ENCODE measurements at places on chromosomes 5 and 9.

- no peak for DNase-seq
Measured at GRCh38 chr5:122390694-122391093, 78.7 kb downstream of the SNCAIP start.

DNA sequence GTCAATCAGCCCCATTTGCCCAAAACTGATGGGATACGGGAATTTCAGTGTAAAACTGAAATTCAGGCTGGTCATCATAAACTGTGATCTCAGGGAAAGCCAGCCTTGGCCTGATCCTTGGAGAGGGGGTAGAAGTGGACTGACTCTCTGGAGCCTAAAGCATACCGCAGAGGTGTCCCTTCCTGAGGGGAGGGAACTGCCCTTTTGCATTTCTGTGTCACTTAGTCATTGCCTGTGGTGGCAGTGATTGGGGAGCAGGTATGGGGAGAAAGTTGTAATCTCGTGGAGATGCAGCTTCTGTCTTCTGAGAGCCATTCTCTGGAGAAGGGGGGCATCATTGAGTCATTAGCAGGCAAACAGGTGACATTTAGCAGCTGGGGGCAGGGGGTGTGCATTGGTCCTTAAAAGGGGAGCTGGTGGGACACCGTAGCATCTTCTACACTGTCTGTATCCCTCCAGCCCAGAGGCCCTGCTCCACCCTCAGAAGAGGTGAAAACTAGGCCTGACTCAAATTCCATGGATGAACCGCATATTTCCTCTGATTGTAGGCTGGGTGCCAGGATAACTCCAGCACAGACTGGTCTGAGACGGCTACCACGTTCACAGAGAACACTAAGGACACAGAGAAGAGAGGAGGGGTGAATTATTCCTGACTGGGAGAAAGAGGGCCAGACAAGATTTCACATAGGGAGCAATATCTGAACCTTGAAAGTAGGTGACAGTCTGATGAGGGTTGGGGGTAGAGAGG is 143.3 kb downstream of the SEC61B start:
- DNase-seq: no peak

GRCh38 chr5:96347502-96348292 is 85.4 kb downstream of the PCSK1 start:
- DNase-seq: no peak

- no peak for DNase-seq
Measured at GRCh38 chr5:111058064-111058463, 13.4 kb upstream of the TSLP start.

GRCh38 chr5:132027027-132027426 is 15.6 kb upstream of the ACSL6 start:
- DNase-seq: no peak

DNA sequence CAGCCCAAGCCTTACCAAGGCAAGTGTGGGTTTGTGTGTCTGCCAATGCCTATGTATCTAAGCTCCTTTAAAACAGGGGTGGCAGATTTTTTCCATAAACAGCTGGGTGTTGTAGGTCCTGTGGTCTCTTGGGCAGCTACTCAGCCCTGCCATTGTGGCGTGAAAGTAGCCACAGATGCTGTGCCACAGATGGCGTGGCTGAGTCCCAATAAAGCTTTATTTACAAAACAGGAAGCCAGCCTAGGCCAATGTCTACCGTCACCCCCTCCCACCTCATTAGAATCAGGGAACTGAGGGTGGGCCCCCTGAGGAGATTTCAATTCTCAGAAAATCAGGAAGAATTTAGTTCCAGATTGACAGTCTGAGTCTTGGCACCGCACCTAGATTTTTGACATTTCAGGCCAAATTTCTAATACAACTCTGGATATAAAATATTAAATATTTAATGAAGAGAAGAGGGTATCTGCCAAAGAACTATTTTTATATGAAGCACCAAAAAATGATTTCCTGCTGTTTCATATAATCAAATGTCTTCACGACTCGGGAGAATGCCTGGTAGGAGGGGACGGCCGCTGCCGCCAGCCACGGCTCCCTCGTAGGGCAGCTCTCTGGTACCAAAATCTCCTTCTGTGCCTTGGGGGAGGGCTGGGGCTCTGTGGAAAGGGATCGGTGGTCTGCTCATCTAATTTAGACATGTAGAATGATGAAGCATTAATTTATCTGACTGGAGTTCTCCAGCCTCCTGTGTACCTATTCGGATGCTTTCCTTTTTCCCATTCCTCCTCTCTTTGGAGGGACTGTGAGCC is 420.9 kb downstream of the IRX2 start:
- DNase-seq: no peak

GRCh38 chr5:88021141-88021540 is 247.5 kb downstream of the TMEM161B start:
- DNase-seq: no peak

DNA sequence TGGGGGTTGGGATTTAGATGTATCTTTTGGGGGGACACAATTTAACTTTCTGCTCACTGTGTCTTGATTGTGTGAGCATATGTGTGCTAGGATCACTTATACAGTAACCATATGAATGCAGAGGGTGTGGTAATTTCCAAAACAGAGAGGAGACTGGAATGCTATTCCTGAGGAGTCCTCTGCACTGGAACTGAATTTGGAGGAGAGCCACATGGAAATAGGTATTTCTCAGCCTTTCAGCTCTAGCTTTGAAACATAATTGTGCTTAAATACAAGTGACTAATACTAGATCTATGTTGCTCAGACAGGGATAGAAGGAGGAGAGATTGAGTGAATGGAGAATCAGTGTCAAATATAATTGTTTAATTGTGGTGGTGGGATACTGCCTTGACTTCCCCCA is 45.5 kb downstream of the FOCAD start:
- no peak for DNase-seq

DNA sequence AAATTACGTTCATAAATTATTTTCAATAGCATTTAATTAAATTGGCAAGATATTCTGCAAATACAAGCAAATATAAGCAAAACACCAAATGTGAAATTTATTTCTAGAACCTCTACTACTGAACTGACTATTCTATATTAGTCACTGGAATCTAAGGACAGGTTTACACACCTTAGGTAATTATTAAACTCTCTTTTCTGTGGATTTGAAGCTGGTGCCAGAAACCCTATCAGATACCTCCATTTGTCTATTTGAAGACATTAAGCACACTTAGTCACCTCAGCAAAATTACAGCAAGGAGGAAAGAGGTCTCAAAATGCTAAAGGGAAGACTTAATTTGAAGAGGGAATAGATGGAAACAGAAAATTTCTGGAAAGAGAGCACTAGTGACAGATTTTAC is 83.4 kb downstream of the CPLANE1 start:
- DNase-seq: no peak

GRCh38 chr5:84088996-84089395 is 295.7 kb downstream of the EDIL3 start:
- DNase-seq: no peak

- no peak for DNase-seq
Measured at GRCh38 chr9:20244271-20244670, 378.0 kb downstream of the MLLT3 start.

GRCh38 chr9:132609829-132610228 is 27.4 kb downstream of the BARHL1 start:
- DNase-seq: no peak

DNA sequence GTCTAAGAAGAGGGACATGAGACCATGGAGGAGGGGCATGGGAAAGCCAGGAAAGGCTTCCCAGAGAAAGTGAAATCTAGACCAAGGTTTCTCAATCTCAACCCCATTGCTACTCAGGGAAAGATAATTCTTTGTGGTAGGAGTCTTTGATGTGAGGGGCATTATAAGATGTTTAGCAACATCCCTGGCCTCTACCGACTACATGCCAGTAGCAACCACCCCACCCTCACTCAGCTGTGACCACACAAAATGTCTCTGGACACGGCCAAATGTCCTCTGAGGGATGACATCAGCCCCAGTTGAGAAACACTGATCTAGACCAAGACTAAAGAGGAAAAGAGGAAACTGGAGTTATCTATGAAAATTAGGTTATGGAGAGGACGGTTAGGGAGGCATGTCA is 298.5 kb upstream of the KIF2A start:
- no peak for DNase-seq

DNA sequence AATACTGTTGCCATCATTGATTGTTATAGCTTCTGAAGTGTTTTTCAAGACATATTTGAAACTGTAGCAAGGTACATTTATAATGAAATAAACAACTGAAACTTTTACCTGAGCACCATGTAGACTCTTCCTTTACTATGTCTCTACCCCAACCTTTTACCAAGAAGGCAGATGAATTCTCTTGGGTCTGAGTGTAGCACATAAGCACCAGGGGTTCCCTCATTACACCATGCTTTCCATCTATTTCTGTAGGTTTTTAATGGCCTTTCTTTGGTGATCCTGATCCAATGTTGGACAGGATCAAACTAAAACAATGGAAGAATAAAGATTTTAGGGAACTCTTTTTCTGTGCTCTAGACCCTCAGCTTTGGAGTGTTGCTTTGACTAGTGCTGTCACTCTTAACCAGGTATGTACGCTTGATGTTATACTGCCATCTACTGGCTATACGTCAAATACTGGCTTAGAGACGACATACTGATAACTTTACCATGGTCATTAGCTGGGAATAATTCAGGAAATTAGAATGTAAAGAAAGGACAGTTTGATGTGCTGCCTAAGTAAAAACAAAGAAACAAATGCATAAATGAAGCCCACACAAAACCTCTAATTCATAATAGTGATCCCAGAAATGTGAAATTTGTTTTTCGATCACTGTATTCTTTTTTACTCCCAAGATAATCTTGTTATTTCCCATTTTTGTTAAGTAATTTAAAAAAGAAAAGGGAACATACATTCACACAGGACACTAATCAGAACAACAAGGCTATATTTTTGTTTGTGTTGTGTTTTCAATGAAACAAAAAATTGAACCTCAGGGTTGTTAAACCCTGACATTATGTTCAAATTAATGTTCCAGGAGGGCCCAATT is 30.7 kb downstream of the IFNW1 start:
- DNase-seq: peak; percentile 55

DNA sequence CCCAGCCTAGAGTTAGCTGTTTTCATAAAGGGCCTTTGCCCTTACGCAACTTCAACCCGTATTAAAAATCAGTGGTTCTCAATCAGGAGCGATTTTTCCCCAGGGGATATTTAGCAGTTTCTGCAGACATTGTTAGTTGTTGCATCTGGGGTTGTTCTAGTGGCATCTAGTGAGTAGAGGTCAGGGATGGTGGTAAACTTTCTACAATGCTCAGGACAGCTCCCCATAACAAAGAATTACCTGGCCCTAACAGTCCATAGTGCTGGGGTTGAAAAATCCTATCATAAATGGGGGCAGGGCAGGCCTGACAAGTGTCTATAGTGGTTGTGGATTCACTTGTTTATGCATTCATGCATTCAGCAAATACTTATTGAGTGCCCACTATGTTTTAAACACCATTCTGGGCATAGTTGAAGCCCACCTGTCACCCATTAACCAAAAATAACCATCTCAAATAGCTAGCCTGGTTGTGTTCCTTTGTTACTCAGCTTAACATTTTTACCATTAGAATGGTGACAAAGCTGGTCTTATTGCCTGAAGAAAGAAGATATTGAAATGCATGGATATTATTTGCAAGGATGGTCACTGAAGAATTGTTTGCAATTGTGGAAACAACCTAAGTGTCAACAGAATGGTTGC is 15.9 kb upstream of the FGF1 start:
- DNase-seq: no peak

GRCh38 chr5:36696059-36696673 is 89.8 kb downstream of the SLC1A3 start:
- DNase-seq: peak; percentile 30

DNA sequence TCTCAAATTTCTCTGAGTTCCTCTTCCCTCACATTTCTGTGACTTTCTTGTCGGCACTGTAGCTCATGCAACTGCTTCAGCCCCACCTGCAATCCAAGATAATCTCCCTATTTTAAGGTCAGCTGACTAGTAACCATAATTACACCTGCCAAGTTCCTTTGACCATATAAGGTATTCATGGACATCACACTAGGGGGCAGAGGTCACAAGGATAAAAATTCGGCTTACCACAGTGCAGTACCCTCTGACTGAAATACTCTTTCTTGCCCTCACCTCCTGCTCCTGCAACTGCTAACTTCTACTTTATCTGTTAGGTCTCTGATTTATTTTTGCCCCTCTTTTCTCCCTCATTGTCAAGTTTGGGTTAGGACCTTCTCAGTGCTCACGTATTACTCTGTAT is 144.2 kb downstream of the GDNF start:
- no peak for DNase-seq

- no peak for DNase-seq
Measured at GRCh38 chr5:172284611-172284980, 1.0 kb upstream of the UBTD2 start.

DNA sequence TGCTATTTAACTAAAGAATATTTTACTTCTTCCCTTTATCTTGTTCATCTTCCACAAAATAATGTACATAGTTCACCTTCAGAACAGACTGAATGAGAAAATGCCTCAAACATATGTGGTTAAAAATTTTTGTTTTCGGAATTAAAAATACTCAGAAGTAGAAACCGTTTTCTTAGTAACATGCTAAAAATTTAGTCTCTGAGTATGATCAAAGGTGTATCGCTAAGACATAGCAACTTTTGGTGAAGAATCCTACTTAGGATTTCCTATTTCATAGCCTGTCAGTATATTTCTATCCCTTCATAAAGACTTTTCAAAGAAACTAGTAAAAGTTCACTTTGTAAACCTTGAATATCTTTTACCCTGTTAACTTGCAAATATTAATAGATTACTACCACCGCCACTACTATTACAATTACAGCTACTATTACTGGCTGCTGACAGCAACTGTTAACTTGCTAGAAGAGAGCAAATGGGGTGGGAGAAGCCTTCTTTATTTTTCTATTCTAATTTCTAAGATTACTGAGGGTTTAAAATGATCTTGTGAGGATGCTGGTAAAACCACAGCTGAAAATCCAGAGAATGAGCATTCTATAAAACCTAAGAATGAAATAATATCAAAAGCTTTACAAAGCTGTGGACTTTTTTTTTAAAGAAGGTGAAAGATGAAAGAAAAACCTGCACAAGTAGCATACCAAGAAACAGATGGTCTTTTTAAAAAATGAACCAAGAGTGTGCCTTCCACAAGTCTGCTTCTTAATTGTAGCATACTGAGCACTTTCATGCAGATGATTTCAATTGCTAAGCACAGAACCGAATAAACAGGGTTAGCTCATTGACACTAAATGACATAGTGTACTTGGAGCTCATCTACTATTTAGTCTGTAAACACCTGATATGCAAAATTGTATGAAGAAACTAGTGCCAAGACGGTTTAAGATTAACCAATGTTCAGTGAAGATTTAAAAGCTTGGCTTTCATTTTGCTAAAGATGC is 246.3 kb upstream of the EFNA5 start:
- no peak for DNase-seq

DNA sequence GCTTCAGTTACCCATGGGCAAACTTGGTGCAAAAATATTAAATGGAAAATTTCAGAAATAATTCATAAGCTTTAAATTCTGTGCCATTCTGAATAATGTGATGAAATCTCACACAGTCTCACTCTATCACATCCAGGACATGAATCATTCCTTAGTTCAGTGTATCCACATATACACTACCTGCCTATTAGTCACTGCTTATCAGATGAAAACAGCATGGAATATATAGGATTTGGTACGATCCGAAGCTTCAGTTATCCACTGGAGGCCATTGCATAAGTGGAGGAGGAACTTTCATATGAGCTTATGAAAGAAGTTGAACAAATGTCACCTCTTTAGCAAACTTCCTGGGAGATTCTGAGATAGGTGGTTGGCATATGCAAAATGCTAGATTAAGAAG is 64.2 kb downstream of the GAPVD1 start:
- DNase-seq: no peak

GRCh38 chr9:27117489-27118135 is 8.6 kb downstream of the TEK start:
- no peak for DNase-seq

Data from GM12864 (cell line).